Psoas muscle (tissue), 8 donors: ENCODE measurements at places on chromosomes 12 and 14. TPM values are rescaled to one million over a fixed set of nuclear protein-coding genes. Genes with fewer than 3 reads are reported as not detected.

The PPP2R5C gene
- 18.2 TPM for polyA plus RNA-seq

The PSMA6 gene
- polyA plus RNA-seq, result 448 TPM

The NTS gene
- 0.15 TPM for polyA plus RNA-seq

The HOXC12 gene
- under 0.01 TPM for polyA plus RNA-seq

The LRRIQ1 gene
- not detected for polyA plus RNA-seq

The CEBPE gene
- polyA plus RNA-seq, result 0.03 TPM

The ABCC9 gene
- polyA plus RNA-seq, result 4.5 TPM

The SLC7A7 gene
- polyA plus RNA-seq, result 0.93 TPM

The WIF1 gene
- polyA plus RNA-seq, result not detected

The C14orf93 gene
- polyA plus RNA-seq, result 1.7 TPM

The RND1 gene
- 1.2 TPM for polyA plus RNA-seq

The CMTM5 gene
- 0.20 TPM for polyA plus RNA-seq

DNA sequence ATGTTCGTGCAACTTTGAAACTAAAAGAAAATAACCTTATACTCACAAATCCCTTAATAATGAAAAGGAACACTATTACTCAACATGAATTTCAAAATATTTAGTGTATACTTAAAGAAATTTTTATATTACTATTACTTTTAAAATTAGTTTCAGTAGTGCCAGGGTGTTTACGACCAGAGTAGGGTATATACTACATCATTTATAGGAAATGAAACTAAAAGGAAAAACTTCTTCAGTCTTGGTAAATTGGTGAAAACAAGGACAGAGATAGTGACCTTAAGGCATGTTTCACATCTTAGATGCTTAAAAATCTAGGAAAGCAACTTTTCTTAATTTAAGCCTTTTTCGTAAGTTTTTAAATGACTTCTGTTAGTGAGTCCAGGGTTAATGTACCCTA is 4.5 kb downstream of the USP15 start:
- no peak for DNase-seq

DNA sequence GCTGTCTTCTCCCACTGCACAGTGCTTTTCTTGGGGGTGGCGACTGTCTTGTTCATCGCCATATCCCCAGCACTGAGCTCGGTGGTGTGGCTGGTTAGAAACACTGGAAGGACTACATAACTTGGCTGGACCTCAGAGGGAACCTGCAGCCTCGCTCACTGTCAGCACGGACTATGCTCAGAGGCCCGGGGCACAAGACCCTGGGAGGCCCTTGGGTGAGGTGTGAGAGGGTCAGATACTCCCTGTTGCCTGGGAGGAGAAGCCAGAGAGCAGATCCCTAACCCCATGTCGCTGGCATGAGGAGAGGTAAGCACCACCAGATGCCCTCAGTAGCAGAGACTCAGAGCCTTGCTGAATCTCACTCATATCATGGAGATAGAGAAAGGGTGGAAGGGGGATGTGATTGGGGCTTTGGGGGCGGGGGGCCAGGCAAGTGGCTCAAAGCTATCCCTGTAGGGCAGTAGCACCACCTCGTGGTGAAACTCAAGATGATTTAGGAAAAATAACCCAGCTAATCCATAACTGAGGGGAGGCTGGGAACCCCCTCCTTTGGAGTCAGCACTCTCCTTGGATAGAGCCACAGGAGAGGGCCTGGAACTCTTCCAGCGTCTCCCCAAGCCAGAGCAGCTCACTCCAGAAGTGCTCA is 18.7 kb upstream of the HDAC7 start:
- DNase-seq, result no peak

DNA sequence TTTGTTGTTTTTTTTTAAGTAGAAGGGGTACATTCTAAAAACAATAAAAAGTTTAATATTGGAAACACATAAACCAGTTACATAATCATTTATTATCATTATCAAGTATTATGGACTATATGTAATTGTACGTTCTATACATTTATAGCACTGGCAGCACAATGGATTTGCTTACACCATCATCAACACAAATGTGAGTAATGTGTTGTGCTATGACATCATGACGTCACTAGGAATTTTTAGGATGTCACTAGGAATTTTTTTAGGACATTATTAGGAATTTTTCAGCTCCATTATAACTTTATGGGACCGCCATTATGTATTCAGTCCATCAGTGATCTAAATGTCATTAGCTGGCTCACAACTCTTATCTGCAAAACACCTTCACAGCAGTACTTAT is 126.8 kb upstream of the SYT10 start:
- DNase-seq, result no peak

- DNase-seq, result no peak
These were observed 107.6 kb downstream of the PTCSC3 start for GRCh38 chr14:36068777-36069534.

GRCh38 chr14:96091941-96092411 is 52.8 kb downstream of the C14orf132 start:
- no peak for DNase-seq

DNA sequence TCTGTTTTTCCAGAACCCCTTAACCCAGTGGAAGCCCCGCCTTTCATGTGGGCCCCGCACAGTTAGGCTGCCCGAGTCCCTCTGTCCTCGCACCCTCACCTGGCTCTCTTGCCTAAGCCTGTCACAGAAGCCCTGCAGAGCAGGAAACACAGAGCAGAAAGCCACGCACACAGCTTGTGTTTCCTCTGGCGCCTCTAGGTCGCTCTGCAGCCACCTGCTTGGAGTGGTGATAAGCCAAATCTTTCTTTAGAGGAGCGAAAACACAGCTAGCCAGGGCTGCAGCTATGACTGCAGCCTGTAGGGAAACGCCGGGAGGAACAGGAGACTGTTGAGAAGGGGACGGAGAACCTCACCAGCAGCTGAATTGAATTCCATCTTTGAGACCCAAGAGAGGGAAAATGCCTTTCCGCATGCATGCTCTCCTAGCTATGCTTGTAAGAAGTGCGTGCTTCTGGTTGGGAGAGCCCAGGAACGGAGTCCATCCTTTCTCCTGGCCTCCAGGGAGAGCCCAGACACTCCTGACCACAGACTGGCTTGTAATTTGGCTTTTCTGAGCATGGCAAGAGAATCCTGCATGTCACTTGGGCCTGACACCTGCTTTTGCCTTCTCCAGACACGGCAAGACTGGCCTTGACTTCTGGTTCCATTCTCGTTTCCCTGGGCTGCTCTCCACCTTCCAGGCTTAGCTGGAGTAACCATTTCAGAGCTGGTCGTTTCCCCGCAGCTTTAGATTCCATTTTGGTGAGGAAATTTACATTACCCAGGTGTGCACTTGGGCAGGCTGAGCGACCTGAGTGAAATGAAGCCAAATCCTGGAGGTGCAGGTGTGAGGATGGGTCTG is 301.6 kb downstream of the CACNA1C start:
- no peak for DNase-seq

GRCh38 chr14:57889245-57889644 is 23.4 kb upstream of the SLC35F4 start:
- DNase-seq, result no peak

GRCh38 chr12:58247633-58248032 is 306.3 kb downstream of the ATP23 start:
- no peak for DNase-seq

GRCh38 chr12:91639327-91639726 is 456.7 kb upstream of the DCN start:
- no peak for DNase-seq

DNA sequence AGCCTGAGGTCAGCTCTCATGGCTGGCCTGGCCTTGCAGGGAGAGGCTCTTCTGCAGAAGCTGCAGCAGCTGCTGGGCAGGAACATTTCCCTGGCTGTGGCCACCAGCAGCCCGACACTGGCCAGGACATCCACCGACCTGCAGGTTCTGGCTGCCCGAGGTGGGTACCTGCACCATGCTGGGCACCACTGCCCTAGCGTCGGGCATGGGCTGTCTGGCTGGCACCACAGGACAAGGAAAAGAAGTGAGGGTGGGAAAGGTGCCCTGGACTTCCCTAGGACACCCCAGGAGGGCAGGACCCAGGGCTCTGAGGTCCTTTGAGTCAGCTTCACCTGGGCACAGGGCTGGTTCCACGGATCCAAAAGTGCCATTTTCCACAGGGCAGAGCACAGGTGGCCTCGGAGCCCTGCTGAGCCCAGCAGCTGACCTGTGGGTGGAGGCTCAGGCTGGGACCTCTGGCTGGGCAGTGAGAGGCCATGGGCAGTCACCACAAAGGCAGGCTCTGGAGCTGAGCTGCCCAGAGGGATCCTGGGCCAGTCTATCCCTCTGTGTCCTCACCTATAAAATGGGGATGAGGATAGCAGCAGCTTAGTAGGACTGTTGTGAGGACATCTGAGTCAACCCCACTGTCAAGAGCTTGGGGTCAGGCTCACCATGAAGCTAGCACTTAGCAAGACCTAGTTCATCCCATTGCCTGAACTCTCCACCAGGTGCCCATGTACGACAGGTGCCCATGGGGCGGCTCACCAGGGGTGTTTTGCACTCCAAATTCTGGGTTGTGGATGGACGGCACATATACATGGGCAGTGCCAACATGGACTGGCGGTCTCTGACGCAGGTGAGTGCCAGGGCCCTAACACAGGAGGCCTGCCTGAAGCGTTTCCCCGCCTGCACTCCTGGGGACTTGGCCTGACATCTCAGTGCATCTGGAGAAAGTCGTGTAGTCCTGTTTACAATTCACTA is 4.9 kb downstream of the PLD4 start:
- DNase-seq, result no peak

- DNase-seq, result no peak
These were observed 146.2 kb upstream of the SLC38A2 start for GRCh38 chr12:46518729-46519128.

DNA sequence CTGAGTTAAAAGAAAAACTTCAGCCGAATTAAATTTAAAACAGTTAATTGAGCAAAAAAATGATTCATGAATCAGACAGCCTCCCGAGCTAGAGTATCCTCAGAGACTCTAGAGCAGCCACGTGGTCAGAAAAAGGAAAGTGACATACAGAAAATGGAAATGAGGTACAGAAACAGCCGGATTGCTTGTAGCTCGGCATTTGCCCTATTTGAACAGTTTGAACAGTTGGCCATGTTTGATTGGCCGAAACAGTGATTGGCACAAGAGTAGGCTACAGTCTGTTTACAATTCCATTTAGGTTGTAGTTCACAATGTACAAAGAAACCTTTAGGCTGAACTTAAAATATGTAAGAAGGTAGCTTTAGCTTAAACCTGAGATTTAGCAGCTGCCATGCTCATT is 12.9 kb upstream of the OXA1L start:
- no peak for DNase-seq

GRCh38 chr12:111426344-111427185 is 20.8 kb downstream of the SH2B3 start:
- no peak for DNase-seq

DNA sequence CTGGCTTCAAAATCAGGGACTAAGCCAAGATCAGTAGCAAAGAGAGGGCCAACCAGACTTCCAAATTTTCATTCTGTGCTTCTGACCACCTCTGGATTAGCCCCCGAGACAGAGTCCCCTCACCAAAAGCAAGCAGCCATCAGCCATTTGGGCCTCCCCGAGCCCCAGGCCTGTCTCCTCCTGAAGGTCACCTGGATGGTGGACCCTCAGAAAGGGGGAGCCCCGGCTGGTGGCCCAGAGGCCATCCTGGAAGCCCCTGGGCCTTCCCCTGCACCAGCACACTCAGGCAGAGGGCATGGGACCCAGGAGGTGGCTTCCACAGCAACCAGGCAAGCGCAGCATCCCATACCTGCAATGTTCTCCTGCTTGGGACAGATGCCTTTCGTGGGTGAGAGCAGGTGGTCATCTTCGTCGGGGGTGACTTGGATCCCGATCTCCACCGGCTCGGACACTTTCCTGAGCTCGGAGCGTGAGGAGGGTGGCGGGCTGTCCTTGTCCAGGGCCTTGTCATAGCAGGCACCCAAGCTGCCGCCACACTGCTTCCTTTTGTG is 14.8 kb downstream of the BCL11B start:
- DNase-seq, result no peak

DNA sequence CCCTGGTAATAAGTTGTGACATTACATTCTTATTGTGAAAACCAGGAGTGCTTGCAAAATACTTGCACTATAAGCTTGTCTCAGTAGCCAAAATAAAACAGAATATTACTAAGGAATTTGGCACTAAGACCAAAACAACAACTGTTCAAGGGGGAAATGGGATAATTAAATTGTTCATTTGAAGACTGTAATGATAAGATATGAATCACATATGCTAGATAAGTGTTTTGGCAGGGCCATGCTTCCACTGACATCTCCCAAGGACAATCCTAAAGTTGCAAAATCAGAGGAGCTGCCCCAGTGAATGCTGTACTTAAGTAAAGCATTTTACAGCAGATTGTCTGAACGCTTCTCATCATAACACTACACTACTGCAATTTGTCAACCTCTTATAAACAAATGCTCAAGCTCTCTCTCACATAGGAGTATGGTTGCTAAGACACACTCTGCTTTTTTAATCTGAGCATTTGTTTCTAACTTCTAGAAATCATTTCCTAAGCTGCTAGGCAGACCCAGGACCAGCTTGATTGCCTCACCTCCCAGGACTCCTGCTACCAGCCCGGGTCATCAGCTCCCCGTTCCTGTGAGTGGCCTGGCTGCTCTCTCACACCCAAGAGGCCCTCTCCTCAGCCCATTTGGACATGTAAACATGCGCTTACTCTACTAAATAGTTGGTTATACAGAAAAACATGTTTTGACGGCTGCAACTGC is 191.5 kb downstream of the PAX9 start:
- DNase-seq, result peak; percentile 82

- no peak for DNase-seq
These were observed 24.0 kb downstream of the DHX37 start for GRCh38 chr12:124964836-124965462.

- no peak for DNase-seq
These were observed 30.0 kb downstream of the TESC start for GRCh38 chr12:117069101-117069797.

DNA sequence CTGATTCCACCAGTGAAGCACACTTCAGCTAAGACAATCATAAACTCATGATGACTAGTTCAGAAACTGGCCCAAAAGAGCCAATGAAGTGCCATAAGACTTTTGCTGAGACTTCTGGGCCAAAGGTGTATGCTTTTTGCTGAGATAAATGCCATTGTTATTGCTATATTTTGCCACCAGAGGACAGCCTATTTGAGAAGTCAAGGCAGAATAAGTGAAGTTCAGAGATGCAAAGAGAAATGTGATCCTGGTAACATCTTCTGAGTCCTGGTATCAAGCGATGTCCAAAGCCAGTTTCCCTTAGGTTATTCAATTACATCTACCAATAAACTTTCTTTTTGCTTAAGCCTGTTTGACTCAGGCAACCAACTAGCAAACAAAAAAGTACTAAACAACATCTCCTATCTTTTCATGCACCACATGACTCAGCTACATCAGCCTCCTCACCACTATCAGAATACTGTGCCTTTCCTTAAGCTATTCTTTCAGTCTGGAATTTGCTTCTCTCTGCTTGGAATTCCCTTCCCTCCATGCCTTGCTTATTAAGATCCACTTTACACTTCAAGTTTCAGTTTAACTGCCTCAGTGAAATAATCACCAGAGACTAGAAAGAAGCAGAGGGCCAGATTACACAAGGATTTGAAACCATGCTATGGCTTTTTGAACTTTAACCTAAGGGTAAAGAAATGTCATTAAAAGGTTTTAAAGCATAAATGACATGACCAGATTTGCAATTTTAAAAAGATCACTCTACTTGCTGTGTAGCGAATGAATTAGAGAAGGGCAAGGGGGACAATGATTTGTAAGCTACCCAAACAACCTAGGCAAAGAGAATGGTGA is 14.0 kb downstream of the CRY1 start:
- no peak for DNase-seq
